ENCODE measurements at places on chromosomes 2 and 18.

- no peak for DNase-seq
Observed at GRCh38 chr2:31053929-31054782, 84.1 kb downstream of the GALNT14 start.

GRCh38 chr18:28040211-28040610, 136.7 kb downstream of the CDH2 start:
- no peak for DNase-seq

- DNase-seq, result no peak
Observed at GRCh38 chr2:216985658-216986141, 125.8 kb upstream of the TNP1 start.

GRCh38 chr18:41873730-41874129, 81.3 kb upstream of the PIK3C3 start:
- no peak for DNase-seq

DNA sequence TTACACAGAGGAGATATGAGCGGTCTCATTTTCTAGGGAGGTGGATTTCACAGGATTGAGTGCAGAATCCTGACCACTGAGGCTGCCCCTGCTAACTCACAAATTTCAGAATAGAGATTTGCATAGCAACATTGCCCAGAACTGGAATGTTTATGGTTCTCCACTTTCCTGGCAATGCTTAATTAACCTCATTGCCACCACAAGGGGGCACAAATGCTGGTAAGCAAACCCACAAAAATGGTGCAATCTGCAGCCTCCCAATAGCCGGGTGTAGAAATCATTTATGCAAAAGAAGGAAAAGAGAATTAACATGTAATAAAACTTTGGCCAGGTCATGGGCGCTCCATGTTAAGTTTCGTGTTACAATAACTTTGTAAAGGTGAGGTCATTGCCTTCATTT, 112.4 kb downstream of the CYRIA start:
- no peak for DNase-seq

DNA sequence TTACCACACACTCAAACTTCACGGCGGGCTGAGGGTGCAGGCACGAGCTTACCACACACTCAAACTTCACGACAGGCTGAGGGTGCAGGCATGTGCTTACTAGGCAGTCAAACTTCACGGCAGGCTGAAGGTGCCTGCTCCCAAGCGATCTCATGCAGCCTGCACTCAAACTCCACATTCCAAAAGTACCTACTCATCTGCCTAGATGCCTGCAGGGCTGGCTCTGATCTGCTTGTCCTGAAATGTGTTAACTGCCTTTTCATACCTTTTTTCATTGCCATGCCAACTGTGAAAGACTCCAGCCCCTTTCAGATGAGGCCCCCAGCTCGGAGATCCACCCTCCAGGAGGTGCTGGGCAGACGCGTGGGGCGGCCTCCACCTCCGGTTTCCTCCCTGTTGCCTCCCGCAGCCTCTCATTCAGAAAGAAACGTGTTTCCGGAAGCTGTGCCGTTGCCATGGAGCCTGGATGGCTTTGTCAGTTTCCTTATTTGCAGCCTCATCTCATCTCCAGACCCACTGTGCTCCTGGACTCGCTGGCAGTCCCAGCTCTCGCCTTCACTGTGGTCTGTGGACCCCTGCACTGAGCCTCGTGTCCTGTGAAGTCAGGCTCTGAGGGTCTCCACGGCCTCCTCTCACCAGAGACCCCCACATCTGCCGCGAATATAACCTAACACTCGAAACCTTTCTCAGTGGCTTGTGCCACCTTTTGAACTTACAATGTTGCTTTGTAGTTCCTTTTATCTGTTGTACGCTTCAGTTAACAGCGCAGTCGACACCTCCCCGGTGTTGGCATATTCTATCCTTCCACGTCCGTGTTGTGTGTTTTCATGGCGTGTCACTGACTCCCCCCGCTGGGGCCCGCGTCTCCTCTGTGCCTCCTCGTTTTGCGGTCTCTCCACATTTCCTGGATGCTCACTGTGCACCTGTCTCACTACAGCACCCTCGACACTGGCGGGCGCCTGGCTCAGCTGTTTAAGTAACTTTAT, 106.1 kb upstream of the ALKAL2 start:
- peak; percentile 32 for DNase-seq

DNA sequence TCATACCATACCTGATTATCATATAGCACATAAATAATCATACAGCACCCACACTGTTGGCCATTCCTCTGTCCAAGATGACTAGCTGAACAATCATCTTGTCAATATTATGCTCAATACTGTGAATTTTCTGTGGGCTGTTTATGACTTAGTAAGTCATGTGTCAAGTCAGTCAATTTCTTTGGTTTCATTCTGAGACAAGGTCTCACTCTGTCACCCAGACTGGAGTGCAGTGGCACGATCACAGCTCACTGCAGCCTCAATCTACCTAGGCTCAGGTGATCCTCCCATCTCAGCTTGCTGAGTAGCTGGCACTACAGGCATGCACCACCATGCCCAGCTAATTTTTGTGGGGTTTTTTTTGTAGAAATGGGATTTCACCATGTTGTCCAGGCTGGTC, 5.7 kb downstream of the MCM6 start:
- no peak for DNase-seq

DNA sequence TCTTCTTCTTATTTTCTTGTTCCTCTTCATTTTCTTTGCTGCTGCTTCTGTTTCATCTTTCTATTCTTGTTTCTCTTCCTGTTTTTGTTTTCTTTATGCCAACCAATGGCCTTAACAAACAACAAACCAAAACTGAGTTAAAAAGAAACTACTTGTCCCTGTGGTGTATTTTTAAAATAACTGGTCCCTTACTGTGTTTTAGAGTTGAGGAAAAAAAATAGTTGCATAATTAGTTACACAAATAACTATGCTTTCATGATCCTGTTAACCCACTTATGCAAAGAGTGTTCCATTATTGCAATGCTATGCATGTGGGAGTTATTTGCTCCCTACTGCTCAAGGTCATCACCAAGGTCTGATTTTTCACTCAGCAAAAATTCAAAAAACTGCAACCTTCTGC, 39.5 kb upstream of the IMP4 start:
- no peak for DNase-seq

- DNase-seq, result no peak
Observed at GRCh38 chr2:141438536-141438935, 692.3 kb downstream of the LRP1B start.

DNA sequence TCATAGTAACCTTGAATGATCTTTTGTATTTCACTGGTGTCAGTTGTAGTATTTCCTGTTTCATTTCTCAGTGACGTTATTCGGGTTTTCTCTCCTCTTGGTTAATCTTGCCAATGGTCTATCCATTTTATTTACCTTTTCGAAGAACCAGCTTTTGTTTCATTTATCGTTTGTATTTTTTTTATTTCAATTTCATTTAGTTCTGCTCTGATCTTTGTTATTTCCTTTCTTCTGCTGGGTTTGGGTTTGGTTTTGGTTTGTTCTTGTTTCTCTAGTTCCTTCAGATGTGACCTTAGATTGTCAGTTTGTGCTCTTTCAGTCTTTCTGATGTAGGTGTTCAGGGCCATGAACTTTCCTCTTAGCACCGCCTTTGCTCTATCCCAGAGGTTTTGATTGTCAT, 36.7 kb downstream of the SP140 start:
- no peak for DNase-seq

- no peak for DNase-seq
Observed at GRCh38 chr2:176879426-176879995, 333.1 kb upstream of the HNRNPA3 start.

DNA sequence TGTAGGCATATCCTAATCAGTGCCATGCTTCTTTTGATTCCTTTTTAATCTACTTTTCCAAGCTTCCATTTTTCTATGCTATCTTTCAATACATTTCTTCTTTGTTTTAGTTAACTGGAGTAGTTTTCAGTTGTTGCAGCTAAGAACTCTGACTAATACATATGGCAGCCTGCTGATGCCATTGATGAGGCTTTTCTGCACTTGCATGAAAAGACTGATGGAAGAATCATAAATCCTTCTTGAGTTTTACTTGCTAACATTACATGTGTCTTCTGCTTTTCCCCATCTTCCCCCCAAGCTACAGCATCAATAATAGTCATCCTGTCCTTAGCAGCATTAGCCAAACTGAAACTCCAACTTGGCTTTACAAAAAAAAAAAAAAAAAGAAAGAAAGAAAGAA, 203.3 kb downstream of the LRP1B start:
- no peak for DNase-seq

DNA sequence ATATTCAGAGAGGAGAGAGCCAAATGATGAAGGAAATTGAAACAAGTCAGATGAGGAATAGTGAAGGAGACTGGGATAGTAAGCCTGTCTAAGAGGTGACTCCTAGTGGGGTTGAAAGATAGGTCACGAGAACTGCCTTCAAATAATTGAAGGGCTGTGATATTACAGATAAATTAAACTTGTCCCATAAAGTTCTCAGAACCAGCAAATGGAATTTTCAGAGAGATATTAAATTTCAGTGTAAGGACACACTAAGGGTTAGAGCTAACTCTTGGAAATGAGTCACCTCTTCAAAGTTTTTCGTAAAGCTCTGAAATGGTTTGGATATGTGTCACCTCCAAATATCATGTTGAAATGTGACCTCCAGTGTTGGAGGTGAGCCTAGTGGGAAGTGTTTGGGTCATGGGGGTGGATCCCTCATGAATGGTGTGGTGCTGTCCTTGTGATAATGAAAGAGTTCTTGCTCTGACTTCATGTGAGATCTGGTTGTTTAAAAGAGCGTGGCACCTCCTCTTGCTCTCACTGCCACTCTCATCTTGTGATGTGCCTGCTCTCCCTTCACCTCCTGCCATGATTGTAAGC, 87.3 kb downstream of the BABAM2 start:
- no peak for DNase-seq

DNA sequence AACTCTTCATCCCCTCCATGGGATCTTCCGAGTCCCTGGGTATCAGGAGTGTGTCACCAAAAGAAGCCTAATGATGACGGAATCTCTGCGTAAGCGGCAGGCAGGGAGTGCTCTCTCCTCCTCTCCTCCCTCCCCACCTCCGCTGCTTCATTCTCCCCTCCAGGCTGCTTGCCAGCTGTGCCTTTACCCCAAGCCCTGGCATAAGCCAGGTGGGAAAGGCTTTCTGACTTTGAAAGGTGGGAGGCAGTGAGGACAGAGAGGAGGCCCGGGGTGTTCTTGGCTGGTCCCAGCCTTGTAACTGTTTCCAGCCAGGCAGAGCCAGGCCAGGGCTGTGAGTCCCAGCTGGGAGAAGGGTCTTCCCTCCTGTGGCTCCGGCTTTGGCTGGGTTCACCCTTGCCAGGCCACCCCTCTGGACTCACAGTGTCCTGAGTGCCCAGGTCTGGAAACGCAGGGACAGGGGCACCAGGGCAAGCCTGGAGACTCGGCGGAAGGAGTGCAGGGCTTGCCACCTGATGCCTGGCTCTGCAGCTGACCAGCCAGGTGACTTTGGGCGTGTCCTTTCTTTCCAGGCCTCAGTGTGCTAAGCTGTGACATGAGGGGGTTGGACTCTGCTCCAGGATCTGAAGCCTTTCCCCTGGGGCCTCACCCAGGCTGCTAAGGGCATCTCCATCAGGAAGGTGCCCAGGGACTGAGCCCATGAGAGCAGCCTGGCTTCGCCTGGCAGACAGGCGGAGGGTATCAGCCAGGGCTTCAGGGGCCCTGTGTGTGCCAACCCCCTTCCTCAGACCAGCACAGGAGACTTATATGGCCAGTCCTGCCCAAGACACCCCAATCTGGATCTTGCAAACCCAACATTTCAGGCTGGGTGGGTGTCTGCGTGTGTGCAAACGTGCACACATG, 32.7 kb upstream of the HPCAL1 start:
- no peak for DNase-seq

DNA sequence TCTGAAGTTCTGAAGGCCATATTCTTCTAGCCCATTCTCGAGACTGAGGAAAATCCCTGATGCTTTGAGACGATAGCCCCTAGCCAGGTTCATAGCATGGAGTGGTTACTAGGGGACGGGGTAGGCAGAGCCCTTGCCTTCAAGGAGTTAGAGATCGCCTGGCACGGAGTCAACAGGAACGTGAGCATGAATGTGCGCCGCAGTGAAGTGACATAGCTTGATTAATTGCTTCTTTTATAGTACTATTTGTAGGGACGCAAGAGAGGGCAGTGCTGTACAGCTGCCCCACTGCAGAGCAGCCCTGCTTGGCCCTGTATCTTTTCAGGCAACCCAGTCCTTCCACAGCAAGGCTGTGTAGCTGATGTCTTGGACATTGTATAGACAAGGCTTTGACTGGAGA, 26.2 kb downstream of the HRH4 start:
- DNase-seq, result no peak

GRCh38 chr2:240933966-240934700, 28.0 kb downstream of the CROCC2 start:
- DNase-seq, result no peak

All from stimulated activated CD4-positive, alpha-beta T cell treated with anti-CD3 and anti-CD28 coated beads, Interleukin-12 subunit alpha, Interleukin-12 subunit beta, amount 100 ng/mL, for 24 hours (primary cell).